Left colon (tissue), 2 donors: ENCODE measurements at places on chromosomes 3 and 15. TPM values are rescaled to one million over a fixed set of nuclear protein-coding genes. Genes with fewer than 3 reads are reported as not detected.

Gene SERINC4
- total RNA-seq = not detected

Gene SLC38A3
- not detected for total RNA-seq

Gene ZCWPW2
- 0.98 TPM for total RNA-seq

Gene NPAP1
- total RNA-seq = 0.06 TPM

DNA sequence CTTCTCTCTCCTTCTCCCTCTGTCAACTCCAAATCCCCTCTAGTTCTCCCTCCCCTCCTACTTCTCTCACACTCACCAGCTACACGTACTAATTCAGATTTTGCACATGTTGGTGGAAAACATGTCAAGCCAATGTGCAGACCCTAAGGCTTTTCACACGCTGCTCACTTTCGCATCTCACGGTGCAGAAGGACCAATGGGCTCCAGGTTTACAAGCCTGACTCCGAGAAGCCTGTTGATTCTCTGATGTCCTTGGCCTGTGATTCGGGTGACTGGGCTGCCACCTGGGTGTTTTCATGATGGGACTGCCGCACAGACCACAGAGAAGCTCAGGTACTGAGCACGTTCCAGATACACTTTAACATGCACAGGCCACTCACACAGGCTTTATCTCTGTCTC, 3.7 kb downstream of the FOXL2NB start:
- DNase-seq = no peak

DNA sequence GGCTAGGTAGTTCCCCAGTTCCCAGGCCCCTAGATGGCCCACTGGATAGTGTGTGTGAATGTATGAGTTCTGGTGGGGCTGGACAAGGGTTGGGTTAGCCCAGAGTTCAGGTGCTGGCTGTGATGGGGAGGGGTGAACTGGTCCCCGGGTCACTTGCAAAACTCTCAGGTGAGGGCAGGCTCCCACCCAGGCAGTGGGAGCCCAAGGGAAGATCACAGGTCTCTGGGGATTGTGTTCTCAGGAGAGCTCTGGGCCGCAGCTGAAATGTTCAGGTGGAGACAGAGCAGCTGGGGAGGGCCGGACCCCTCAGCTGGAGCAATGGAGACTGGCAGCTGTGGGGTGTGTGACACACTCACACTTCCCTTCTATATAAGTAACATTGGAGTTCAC, 12.8 kb upstream of the FAM98B start:
- DNase-seq = no peak

GRCh38 chr3:189659571-189659970, 28.4 kb downstream of the TP63 start:
- no peak for DNase-seq

DNA sequence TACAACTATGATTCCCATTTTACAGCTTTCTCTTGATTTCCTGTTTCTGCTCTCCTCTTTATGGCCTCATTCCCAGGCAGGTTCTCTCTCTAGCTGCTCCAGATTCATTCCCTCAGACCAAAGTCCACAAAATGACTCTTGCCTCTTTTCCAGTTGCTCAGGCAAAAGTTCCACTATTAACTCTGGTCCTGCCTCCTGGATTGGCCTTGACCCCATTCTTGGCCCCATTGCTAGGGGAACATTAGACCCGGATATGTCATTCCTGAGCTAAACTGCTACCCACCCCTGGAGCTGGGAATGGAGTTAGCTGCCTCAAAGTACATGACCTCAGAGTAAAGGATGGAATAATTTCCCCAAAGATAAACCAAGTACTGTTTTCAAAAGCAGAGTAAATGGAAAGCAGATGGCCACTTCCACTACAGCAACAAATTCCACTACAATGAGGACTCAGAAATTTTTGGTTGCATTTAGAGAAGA, 73.0 kb upstream of the GAP43 start:
- no peak for DNase-seq
